ENCODE measurements at places on chromosomes 1 and 21.
A peak's percentile ranks its signal among the peaks of the same experiment; 100 is the strongest.

DNA sequence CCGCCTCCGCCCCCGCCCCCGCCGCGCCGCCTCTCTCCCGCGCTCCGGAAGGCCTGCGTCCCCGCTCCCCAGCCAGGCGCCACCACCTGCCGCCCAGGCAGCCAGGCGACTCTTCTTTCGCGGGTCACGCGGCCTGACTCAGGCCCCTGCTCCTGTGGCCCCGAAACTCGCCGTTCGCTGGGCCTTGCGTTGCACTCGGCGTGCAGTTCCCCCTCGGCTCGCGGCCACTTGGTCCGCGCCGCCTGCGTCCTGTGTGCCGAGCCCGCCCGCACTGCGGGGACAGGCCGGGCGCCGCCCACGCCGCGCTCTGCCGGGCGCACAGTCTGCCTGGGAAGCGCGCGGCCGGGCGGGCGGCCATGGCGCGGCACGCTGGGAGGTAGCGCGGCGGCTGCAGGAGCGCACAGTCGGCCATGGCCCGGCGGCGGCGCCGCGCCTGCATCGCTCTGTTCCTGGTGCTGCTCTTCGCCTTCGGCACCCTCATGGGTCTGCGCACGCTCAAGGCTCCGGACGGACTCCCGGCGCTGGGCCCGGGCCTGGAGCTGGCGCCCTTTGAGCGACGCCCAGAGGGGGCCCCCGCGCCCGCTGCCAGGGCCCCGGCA lies at the start of gene MANEAL:
MANEAL (plus strand) TSS at position 75 of the 599 bp plus-strand sequence; CDS start at position 411, 336 bp downstream.
- DNase-seq, result peak; percentile 61

GRCh38 chr1:27602462-27603308 lies 1.3 kb downstream of the AHDC1 start:
- peak; percentile 60 for DNase-seq

DNA sequence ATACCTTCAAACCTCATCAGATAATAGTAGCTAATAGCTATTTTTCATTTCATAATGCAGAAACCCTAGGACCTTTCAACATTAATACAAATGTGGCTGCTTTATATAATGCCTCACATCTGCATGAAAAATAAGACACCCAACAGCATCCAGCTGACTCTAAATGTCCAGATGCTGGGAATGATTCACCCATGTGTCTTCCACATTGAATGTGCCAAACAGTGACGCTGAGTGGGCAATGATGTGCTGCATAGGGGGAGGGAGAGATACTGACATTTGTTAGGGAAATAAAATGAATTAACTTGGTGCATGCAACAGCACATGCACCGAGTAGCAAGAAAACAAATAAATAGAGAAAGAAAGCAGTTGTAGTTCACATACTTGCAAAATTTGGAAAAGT lies 199.3 kb downstream of the DSCAM start:
- no peak for DNase-seq

GRCh38 chr21:35197992-35198431 lies 148.9 kb upstream of the RUNX1 start:
- DNase-seq, result no peak

DNA sequence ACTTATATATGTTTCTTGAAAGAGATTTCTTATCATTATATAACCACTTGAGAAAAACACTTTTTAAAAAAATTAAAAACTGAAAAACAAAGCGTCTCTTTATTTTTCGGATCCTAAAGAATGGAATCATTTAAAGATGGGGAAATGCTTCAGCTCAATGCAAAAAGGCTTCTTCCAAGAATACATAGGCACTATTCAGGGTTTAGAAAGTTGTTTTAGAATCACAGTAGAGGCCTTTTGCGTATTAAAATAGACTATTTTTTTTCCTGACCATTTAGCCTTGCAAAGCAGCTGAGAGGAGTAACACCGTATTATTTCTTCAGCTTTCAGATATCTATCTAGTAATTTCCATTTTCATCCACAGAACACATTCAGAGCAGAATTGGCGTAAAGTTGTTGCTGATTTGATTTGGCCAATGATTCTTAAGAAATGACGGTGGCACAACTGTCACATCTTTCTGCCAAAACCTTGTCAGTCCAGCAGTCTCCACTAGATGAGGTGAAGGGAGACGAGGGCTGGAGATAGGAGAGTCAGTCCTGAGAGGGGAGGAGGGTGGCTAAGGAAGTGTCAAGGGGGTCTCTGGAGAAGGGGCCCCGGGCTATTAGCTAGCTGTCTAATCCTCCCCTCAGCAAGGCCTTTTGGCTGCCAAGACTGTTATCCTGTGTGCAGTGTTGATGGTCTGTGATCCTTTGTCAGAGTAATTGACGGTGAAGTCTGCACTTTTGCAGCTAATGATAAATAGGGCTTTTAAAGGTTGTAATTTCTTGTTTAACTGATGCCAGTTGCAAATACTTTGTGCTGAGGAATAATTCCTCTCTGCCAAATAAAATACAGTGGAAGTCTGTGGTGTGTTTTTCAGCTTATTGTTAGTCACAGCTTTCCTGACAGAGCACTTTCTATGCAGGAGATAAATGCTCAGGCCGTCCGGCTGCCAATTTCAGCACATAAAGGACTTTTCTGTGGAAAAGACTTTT lies 34.7 kb downstream of the PRRX1 start:
- peak; percentile 71 for DNase-seq

- no peak for DNase-seq
Measured at GRCh38 chr1:173424782-173425407, 52.2 kb upstream of the PRDX6 start.

GRCh38 chr21:33840771-33841170 lies 74.8 kb downstream of the ATP5PO start:
- DNase-seq, result no peak

DNA sequence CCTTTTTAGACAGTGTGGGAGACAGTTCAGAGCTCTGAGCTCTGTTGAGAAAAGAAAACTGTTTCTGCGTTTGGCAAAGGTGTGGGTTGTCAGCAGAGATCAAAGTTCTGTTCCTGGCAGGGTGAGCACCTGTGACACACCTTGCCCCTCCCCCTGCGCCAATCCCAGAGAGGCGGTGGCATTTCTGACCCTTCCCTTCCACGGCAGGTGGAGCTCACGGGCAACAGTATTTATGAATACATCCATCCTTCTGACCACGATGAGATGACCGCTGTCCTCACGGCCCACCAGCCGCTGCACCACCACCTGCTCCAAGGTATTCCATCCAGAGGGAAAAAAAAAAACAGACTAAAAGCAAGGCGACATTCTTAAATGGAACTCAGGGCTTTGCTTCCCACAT lies 20.7 kb downstream of the SIM2 start:
- DNase-seq, result no peak

GRCh38 chr1:155871390-155871789 lies 12.0 kb downstream of the SYT11 start:
- DNase-seq, result peak; percentile 94

DNA sequence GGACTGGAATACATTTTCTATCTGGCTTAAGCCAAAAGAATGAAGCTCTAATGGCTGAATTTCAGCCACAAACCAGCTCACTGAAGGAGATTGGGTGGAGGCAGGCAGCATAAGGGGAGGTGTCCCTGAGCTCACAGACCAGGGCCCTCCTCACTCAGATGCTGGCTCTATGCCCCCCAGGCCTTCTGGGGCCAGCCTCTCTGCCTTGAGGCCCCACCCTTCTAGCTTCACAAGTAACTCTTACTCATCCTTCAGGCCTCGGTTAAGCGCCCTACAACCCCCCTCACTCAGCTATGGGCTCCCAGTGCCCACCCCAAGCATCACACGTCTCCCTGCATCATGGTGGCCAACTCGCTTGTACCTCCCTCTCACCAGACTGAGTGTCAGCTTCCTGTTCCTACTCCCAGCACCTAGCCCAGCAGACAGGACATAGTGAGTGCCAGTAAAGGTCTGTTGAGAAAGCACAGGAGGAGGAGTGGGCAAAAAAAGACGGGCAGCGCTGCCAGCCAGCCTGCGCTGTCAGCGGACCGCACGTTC lies 40.8 kb upstream of the GPR157 start:
- no peak for DNase-seq

- no peak for DNase-seq
Measured at GRCh38 chr1:210292231-210292871, 36.4 kb upstream of the HHAT start.

DNA sequence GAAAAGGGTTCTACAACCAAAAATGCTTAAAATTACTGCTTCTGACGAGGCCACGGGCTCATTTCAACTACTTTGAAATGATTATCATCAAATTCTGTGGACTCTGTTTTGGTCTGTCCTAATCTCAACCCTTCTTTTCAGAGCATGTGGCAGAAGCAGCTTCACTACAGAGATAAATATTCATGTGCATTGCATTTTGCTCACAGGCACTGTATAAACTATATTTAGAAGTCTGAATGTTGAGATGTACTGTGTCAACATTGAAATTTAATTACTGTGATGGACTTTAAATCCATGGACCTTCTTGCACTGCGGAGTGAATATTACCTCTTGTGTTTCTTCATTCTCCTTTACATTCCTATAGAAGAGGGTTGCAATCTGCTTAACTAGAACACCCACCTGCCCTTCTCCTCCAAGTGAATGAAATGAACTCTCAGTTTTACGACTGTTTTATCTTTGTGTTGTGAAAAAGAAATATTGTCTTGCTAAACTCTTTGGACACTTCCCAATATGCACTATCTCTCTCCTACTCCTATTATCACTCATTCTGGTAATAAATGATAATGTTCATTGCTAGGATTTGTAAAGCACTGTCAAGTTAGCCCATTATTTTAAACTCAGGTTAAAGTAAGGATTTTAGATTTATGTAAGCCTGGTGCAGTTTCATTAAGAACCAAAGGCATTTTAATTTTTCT lies 281.2 kb upstream of the ST6GALNAC5 start:
- DNase-seq, result no peak

Measured in midbrain (tissue), 1 donor.